ENCODE measurements at places on chromosomes 7 and 10.

DNA sequence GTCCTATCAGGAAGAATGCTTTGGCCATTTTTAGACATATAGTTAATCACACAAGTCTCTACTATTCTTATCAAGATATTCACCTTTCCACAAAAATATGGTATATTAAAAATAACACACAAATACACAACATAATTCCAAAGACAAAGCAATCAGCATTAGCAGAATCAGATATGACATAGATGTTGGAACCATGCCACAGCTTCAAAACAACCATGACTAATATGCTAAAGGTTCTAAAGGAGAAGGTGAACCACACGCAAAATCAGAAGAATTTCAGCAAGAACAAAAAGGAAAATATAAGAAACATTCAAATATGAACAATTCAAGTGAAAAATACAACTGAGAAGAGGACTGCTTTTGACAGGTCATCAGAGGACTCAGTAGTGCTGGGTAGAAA, 670.2 kb upstream of the SORCS1 start:
- no peak for DNase-seq

DNA sequence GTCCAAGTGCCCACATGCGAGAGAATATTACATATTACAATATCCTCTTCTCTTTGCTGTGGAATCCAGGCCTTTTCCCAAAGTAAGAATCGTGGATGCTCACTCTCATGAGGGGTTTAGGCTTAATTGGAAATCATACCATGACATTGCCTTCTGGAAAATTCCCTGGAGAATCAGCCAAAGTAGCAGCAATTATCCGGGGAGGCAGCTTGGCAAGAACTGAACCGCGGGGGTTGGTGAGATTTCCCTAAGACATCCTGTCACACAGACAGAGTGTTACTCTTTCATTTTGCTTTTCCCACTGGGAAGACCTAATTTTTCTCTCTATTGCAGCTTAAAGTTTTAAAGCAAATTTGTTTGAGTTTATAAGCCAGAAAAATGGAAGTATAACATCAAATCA, 463.6 kb upstream of the DPP6 start:
- DNase-seq: no peak

- DNase-seq: no peak
Measured at GRCh38 chr10:124942317-124943169, 620 bp downstream of the ZRANB1 start.

- DNase-seq: no peak
Measured at GRCh38 chr7:133958822-133959221, 168.3 kb upstream of the LRGUK start.

DNA sequence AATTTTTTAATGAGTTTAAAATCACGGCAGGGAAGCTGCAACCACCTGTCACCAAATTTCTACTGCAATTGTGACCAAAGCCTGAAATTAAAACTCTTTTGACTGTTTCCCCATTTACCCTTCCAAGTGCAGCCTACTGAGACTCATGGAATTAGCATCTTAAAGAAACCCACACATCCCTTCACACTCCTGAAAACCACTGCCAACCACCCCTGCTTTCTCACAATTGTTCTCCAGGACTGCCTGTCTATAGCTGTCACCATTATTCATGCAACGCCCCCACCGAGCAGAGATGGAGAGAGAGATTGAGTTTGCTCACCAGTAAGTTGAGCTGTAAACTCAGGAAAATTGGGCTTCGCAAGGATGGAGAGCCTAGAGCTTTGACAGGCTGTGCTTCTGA, 383.8 kb upstream of the SORCS1 start:
- DNase-seq: no peak

GRCh38 chr7:69567800-69568199, 30.5 kb upstream of the AUTS2 start:
- no peak for DNase-seq

DNA sequence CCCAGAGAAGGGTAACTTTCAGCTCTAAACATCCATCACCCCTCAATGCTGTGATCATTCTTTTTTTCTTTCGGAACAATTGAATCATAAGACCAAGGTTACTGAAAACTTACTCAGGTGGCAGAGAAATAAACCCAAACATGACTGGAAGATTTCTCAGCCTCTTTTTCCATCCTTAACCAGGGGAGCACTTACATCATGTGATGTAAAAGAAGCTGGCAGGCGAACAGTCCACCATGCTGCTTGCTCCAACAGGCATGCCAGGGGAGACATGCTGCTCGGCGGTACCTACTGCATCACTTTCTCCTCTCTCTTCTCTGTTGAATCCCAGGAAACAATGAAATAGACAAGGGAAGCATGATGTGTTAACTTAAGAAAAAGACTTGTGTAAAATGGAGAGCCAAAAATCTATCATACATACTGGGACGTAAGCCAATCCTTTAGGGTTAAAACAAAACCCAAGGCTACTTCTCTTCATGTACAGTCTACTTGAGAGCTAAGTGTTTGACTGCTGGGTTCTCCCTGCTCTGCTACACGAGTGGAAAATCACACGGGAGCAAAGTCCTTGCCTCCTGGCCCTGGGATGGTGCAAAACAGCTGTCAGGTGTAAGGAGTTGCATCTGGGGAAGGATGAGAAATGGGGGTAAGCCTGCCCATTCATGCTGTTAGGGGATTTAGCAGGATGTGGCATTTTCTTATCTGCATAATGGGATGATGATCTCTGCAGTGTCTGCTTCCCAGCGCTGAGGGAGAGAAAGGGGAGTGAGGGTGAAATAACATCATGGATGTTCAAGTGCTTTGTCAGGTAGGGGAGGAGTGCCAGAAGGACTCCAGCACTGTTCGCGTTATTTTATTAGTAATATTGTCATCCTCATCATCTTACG, 64.3 kb upstream of the ZNF438 start:
- no peak for DNase-seq

- no peak for DNase-seq
Measured at GRCh38 chr7:154474903-154475520, 422.8 kb downstream of the DPP6 start.

- DNase-seq: no peak
Measured at GRCh38 chr10:86172301-86172700, 194.3 kb downstream of the GRID1 start.

GRCh38 chr10:33869028-33869427, 534.6 kb upstream of the NRP1 start:
- peak; percentile 76 for DNase-seq

DNA sequence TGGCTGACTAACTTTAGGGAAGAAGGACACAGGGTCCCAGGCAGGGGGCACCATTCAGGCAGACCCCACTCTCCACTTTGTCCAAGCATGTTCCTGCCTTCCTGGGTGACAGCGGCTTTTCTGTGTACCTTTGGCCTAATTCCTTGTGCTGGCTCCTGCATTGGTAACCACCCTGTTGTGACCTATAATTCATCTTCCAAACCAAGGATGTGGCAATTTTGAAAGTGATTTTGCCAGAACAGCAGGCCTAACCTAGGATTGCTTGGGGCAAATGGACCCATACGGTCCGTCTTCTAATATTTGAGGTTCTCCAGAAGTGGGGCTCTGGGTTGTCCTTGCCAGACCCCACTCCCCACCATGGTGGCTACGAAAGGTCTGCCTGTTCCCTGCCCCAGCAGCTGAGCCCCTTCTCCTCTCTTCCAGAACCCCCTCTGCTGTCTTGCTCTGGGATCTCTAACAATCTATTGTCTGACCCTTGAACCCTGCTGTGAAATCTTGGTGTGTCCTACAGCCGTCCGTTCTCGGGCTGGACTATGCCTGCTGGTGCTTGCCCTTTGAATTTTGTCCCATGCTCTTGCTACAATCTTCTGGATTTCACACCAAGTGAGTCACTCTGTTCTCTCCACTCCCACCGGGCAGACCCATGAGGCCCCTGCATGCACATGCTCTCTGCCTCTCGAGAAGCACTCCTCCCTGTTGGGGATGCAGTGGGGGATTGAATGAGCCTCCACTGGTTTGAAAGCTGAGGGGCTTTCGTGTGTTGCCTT, 316.0 kb downstream of the CXCL12 start:
- DNase-seq: no peak

DNA sequence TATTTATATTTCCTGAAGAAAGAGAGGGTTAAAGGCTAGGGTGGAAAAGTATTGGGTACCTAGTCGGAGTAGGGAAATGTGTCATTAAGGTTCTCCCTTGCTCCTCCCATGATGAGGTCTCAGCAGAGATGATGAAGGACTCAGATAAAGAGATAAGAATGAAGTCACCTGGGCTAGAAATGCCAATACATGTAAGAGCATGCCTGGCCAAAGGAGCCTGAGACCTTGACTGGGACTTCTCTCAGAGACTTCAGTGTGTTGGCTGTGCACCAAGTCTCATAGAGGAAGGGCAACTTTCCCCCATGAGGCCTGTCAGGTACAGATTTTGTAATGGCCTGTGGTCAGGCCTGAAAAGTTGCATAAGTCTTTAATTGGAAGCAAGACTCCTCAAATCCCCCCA, 361.0 kb upstream of the CDC14C start:
- DNase-seq: no peak

GRCh38 chr7:43758822-43759683, 573 bp downstream of the BLVRA start:
- DNase-seq: peak; percentile 48

DNA sequence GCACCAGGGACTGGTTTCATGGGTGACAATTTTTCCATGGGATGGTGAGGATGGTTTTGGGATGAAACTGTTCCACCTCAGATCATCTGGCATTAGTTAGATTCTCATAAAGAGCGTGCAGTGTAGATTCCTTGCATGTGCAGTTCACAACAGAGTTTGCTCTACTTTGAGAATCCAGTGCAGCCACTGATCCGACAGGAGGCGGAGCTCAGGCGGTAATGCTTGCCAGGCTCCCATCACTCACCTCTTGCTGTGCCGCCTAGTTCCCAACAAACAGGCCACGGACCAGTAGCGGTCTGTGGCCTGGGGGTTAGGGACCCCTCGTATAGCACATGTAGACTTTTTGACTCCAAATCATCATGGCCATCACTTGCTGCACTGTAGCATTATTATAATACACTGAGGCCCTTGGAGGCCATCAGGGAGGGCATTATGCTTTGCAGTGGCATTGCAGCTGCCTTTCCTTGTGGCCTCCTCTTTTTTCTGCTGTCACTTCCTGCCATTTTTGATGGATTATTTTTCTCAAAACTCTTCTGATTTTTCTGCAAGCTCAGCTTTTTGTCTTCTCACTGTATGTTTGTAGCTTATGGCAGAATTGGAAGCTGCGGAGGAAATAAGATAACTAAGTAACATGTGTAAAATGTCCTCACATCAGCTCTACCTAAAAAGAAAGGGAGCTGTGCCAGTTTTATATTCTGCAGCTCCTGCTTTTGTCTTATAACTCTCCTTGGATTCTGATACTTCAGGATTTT, 18.5 kb downstream of the CSGALNACT2 start:
- no peak for DNase-seq

DNA sequence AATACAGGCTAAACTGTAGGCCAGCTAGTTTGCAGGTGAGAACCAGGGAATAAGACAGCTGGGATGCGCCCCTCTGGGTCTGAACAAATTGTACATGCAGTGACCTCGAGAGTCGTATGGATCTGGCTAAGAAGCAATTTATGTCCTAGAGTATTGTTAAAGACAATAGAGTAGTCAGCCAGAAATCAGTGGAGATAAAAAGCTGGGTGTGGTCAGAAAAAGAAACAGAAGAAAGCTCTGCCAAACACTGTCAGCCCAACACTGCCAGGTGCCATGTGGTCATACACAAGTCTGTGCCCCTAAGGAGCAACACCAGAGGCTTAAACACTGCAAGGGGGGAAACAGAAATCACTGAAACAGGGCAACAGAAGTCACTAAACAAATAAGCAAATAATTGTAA, 62.2 kb downstream of the CNOT4 start:
- no peak for DNase-seq

DNA sequence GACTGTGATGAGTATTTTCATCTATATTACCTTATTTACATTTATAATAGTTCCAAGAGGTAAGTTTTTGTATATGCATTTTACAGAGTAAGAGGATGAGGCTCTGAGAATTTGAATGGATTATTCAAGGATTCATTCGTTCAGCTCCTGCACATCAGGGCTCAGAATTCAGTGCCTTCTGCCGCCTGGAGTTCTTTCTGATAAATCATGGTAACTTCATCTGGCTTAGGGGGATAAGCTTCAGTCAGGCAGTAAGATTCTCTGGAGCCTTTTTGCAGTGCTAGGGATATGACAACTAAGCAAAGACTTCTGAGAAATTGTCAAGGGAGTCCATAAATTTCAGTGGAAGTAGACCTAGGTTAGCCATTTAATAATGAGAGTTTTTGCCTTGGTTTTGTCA, 668.6 kb downstream of the NRG3 start:
- DNase-seq: no peak
